ENCODE measurements at places on chromosomes 6 and 20. TPM values are rescaled to one million over a fixed set of nuclear protein-coding genes. Genes with fewer than 3 reads are reported as not detected.

- DNase-seq: no peak
Measured at GRCh38 chr6:53961679-53962370, 149.4 kb upstream of the MLIP start.

DNA sequence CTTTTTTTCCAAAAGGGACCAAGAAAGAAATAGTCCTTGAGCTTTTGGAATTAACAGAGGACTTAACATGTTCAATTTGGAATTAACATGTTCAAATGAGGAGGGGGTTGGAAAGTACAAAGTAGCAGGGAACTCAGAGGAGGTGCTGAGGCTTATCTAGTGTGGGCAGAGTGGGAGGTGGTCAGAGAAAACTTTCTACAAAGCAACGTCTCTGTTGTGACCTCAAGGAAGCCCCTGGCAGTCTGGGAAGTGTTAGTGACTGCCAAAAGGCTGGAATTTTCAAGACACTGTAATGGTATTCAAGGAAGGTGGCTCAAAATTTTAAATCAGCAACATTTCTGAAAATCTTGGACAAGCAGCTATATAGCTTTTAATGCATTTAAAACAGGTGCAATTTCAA is 7.3 kb downstream of the ECI2 start:
- no peak for DNase-seq

- no peak for DNase-seq
Measured at GRCh38 chr6:7566107-7566506, 23.9 kb upstream of the SNRNP48 start.

DNA sequence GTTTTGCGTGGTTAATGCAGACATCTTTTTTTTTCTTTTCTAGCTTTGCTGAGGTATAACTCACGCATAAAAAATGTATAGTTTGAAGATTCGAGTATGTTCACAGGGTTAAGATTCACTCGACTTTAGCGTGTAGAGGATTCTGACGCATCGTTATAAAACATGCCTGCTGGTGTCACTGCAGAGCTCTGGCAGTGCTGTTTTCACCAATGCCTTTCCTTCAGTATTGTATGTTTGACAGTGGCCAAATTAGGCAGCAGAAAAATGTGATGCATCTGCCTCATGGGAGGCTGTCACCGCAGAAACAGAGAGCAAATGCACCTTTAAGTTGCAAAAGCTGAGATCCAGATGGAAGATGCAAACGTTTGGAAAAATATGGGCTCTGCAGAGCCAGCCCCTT is 18.0 kb upstream of the SIRPB2 start:
- DNase-seq: no peak

GRCh38 chr20:21767739-21768223 is 62.3 kb downstream of the PAX1 start:
- no peak for DNase-seq

- DNase-seq: no peak
Measured at GRCh38 chr20:43681991-43682410, 15.1 kb downstream of the MYBL2 start.

GRCh38 chr6:126959765-126960164 is 158.7 kb upstream of the RSPO3 start:
- DNase-seq: no peak

GRCh38 chr6:98530732-98531131 is 303.6 kb upstream of the POU3F2 start:
- DNase-seq: no peak

- DNase-seq: no peak
Measured at GRCh38 chr6:5457041-5457440, 195.7 kb downstream of the FARS2 start.

DNA sequence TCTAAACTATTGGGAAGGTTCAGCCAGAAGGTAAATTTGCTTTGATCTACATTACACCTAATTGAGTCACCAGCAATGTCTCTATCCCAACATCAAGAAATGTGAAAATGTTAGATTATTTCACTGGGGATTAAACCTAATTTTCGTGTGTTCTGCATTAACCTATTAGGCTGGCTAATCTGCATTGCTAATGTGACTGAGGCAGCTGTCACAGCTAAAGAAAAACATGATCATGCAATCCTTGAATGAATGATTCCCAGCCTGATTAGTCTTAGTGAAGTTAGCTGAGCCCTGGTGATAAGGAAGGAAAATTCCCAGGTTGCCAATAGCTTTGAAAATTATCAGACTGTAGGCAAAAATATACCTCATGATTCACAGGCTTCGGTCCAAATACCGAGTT is 135.3 kb downstream of the LINC00237 start:
- DNase-seq: no peak

The HRH3 gene
- total RNA-seq: not detected

GRCh38 chr6:40535110-40535818 is 51.9 kb downstream of the LRFN2 start:
- no peak for DNase-seq

Measured in ovary (tissue), 10 donors.